ENCODE measurements at places on chromosomes 12 and 14.

DNA sequence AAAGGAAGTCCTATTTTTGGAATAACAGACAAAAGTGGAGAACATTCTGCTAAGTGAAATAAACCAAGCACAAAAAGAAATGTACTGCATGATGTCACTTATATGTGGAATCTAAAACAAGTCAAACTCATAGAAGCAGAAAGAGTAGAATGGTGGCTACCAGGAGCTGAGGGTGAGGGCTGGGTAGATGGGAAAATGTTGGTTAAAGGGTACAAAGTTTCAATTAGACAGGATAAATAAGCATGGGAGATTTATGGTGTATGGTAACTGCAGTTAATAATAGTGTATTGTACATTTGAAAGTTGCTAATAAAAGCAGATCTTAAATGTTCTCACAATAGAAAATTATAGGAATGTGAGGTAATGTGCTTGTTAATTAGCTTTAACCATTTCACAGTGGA is 12.8 kb downstream of the LUM start:
- DNase-seq = no peak

DNA sequence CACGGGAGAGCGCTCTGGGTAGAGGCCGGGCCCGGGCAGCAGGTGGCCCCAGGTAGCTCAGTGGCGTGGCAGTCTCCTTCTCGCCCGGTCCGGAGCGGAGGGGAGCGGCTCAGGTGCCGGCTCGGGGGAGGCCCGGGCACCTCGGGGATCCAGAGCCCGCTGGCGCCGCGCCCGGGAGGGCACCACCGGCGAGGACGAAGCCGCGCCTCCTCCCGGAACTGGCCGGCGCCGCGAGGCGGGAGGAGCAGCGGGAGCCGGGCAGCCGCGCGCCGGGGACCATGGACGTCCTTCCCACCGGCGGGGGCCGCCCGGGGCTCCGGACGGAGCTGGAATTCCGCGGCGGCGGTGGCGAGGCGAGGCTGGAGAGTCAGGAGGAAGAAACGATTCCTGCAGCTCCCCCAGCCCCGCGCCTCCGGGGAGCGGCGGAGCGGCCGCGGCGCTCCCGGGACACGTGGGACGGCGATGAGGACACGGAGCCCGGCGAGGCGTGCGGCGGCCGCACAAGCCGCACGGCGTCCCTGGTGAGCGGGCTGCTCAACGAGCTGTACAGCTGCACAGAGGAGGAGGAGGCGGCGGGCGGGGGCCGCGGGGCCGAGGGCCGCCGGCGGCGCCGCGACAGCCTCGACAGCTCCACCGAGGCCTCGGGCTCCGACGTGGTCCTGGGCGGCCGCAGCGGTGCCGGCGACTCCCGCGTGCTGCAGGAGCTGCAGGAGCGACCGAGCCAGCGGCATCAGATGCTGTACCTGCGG is 21.5 kb upstream of the GNS start:
- DNase-seq = peak; percentile 21

GRCh38 chr12:6734506-6735387 is 10.9 kb downstream of the COPS7A start:
- DNase-seq = no peak

GRCh38 chr12:15856097-15856982 is 25.8 kb upstream of the STRAP start:
- no peak for DNase-seq

GRCh38 chr12:57621497-57622292 is 10.5 kb downstream of the ARHGEF25 start:
- peak; percentile 68 for DNase-seq

- no peak for DNase-seq
Measured at GRCh38 chr14:100902295-100903133, 1.0 kb downstream of the RTL1 start.

DNA sequence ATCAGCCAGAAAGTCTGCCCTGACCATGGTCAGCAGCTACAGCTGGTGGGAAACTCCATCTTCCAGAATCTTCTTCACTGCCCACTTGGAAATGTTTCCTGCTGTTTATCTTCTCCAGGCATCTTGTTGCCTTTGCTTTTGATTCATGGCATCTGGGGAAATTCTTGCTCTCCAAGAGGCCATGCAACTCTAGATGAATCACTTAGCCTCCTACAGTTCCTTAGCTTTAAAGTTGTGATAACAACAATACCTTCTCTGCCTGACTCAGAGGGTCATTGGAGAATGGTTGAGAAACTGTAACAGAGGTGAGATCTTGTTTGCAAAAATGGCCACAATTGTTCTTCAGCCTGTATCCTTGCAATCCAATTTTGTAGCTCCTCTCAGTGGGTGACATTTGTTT is 121.0 kb upstream of the VRK1 start:
- no peak for DNase-seq

DNA sequence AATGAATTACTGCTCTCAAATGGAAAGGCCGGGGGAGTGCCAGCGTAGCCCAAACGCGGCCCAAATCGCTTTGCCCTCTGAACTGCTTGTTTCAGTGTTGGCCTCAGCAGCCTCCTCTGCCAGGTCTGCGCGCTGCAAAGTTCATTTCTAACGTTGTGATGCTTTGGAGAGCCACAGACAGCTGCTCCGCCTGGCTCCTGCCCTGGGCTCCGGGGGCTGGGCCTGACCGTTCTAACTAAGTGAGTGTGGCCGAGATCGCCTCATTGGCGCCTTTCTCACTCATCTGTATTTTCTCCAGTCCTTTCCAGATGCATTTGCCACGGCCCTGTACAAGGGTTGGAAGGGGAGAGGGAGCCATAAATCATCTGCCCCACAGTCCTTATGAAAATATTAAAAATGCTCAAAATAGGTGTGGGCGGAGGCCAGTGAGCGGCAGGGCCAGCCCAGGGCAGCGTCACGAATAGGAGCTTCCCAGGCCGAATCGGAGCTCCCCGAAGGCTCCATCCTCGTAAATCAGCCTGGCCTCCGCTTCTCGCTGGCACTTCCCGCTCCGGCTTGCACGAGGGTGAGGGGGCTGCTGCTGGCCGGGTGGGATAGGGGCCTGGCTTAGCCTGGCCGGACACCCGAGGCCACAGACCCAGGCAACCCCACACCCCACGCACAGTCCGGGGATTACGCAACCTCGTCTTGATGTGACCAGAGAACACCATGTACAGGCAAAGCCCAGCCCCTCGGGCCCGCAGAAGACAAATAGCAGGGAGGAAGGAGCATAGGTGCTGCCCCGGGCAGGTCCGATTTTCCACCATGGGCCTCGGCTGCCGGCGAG is 196.6 kb upstream of the DIO3 start:
- DNase-seq = no peak

GRCh38 chr12:51752234-51752889 is 96.2 kb downstream of the FIGNL2 start:
- no peak for DNase-seq

- DNase-seq = no peak
Measured at GRCh38 chr14:60276347-60276746, 27.3 kb downstream of the PPM1A start.

DNA sequence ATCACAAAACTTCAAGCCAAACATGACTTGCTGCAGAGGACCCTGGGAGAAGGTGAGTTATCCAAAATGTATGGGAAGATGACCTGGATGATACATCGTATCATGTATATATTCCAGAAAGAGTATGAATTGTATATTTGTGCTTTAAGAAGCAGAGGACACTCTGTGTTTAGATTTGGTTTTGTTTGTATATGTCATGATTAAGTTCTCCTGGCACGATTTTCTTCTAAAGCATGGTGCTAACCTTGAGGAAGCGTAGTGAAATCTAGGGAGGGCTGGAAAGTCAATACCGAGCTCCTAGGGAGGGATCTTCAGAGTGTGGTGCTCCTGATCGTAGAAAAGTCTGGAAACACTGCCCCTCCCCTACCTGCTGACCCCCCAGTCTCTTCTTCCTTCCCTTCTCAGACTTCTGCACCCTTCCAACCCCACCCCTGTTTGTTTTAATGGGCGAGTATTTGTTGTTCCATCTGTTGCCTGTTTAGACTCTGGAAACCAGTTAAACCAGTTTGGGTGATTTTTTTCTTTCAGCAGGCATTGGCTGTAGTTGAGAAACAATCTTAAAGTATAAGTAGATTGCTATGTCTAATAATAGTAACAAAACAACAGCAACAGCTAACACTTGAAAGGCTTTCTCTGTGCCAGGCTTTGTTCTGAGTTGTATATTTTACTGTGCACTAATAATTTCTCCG is 141.6 kb downstream of the KICS2 start:
- DNase-seq = no peak

DNA sequence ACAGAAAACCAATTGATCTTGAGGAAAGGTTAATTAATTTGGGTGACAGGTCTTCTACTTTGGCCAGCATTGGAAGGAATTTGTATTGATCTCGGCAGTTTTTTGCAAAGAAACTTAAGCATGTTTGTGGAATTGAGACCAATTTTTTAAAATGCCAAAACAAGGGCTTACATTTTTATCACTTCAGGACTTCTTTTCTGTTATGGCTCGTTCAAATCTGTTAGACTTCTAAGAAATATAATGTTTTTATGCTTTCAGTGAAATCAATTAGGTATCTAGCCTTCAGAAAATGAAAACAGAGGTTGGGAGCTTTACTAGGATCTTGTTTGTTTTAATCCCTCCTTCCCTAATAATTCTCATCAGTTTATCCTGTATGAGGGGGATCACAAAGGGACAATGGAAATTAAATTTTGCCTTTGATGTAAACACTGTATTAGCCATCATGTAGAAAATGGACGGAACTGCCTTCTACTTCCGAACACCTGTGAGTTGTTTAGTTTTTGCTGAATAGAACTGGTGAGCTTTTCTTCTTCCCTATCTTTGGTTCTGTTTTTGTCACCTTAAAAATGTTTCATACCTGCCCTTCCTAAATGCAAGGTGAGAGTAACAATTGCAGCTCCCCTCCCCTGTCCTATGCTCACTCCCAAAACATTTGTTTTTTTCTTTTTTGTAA is 7.8 kb downstream of the FOXA1 start:
- DNase-seq = no peak

- DNase-seq = no peak
Measured at GRCh38 chr12:19483727-19484126, 44.4 kb downstream of the AEBP2 start.

GRCh38 chr12:11106288-11106687 is 14.2 kb upstream of the TAS2R43 start:
- DNase-seq = no peak

GRCh38 chr12:31832740-31833729 is 104.2 kb upstream of the AMN1 start:
- peak; percentile 3 for DNase-seq

GRCh38 chr12:65595016-65595560 is 229.2 kb upstream of the HMGA2 start:
- no peak for DNase-seq

DNA sequence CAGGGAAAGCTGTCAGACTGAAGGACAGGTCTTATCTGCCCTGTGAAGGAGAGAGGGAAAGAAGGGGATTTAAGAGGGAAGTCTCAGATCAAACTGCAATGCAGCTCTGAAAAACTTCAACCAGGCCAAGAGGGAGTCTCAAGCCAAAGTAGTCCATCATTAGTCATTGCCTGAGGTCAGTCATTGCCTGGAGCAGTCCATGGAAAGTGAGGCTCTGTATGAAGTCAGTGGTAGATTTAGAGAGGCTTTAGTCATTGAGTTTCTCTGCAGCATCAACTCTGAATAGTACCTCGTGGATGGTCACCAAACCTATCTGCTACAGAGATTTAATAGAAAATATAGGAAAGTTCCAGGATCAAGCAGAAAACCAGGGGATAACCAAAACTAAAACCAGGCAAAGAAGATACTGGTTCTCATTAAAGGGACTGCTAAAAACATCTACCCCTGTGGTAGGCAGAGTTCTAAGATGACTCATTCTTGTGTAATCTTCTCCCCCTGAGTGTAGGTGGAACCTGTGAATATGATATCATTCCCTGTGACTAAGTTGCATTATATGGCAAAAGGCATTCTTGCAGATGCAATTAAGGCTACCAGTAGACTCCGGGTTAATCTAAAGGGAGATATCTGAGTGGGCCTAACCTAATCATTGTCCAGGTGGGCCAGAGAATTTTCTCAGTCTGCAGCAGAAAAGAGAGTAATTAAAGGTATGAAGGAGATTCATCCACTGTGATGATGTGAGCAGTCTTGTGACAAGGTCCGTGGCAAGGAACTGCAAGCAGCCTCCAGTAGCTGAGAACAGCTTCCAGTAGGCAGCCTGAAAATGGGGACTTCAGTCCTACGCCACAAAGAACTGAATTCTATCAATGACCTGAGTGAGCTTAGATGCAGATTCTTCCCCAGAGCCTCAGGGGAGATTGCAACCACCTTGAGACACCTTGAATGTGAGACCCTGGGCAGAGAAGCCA is 123.1 kb downstream of the GALC start:
- DNase-seq = no peak

DNA sequence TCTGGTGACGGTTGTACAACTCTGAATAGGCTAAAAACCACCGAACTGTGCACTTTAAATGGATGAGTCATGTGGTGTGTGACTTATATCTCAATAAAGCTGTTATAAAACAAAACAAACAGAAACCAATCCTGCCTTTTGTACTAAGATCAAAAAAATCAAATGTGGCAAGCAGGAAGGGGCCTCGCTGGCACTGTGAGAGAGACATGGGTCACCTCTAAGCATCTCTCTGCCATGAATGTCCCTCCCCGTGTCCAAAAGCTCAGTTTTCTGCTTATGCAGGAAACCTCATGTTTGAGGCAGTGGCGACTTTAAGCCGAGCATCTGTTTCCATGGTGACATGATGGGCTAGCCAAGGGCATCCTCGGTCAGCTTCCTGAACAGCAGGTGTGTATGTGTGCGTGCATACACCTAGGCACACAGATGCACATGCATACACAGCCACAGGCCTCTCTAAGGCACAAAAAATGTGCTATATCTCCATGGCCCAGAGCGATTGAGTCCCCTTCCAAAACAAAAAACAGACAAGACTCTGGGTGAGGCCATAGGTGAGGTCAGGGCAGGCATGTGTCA is 44.4 kb downstream of the ARL6IP4 start:
- no peak for DNase-seq

- DNase-seq = no peak
Measured at GRCh38 chr14:100602621-100603230, 15.5 kb upstream of the BEGAIN start.

GRCh38 chr12:131375261-131375971 is 335.5 kb upstream of the SFSWAP start:
- no peak for DNase-seq

DNA sequence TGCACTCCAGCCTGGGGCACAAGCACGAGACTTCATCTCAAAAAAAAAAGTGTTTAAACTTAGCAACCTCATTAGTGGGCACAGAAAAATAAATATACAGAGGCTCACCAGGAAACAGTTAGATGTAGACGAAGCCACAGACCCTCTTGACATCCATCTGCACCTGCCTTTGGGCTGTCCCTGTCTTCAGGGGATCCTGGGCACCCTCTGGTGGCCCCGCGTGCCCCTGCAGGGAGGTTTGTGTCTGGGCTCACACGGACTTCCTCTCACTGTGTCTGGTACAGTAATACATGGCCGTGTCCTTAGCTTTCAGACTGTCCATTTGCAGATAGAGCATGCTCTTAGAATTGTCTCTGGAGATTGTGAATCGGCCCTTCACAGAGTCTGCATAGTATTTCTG is 916.5 kb downstream of the TMEM121 start:
- peak; percentile 52 for DNase-seq

GRCh38 chr14:103868242-103868897 is 21.0 kb upstream of the PPP1R13B start:
- DNase-seq = no peak
